ENCODE measurements at places on chromosomes 12 and 14.

DNA sequence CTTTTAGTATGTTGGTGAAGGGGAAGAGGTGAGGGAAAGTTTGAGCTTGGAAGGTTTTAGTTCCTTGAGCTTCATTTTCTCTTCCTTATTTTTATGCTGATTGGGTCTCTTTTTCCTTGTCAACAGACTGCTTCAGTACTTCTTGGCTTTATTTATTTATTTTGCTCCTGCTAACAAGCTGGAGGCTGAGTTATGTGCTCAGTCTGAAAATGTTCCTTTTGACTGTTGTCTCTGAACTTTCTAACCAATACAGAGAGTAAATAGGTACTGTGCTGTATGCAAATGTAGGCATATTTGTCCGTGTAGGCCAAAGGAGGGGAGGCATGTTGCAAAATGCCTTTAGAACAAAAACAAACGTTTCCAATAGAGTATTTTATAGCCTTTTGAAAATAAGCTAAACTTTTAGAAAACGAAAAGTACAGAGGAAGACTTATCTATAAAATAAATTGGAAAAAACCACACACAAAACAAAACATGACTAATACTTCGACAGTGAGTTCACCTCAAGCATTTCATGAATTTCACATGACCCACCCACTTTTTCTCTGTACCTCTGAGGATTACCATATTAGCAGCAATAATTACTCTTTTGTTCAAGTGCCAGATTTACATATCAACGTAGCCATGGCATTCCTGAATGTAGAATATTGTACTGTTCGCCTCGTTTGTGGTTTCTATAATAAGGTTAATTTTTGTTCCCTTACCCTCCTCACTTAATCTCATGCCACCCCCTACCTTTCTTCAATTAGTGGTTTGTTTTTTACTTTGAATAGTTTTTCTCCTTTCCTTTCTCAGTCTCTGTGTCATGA lies 4.7 kb upstream of the CREBL2 start:
- no peak for DNase-seq

- DNase-seq: no peak
Observed at GRCh38 chr12:57031138-57031725, 14.9 kb upstream of the TAC3 start.

- DNase-seq: no peak
Observed at GRCh38 chr12:7008864-7009263, 9.4 kb downstream of the LPCAT3 start.

GRCh38 chr12:132075026-132075713 lies 68.9 kb downstream of the DDX51 start:
- no peak for DNase-seq

DNA sequence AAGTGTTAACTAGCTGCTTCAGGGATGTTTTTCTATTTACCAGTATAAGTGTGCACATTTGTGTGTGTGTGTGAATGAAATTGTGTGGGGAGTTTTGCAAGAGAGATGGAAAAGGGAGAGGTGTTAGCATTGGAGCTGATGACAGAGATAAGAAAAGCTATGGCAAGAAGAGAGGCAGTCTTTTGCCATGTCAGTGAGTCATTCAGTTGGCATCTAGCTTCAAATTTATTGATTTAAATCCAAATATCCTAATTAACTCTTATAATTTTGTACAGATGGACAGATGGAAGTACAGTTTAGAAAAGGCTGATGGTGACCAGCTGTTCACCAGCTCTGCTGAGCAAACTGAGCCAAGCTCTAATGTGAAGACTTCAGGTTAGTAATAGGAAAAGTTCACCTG lies 3.3 kb upstream of the BHLHE41 start:
- no peak for DNase-seq

DNA sequence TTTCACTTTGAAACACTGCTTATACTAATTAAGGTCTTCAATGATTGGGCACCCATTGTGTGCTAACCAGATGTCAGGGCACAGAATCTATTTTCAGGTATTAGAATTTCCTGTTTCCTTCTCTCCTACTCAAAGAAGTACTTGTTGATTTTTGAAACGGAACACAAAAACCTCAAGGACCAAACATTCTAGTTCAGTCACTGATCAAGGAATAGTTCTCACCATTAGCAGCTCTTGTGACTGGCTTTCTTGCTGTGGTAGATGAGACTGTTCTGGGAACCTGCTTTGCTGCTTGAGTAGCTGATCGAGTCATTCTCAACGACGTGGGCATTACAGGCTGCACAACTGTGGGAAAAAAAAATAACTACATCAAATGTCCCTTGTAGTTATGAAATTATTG lies 11.0 kb downstream of the DLGAP5 start:
- DNase-seq: no peak

GRCh38 chr12:91613223-91613779 lies 430.7 kb upstream of the DCN start:
- DNase-seq: no peak

- DNase-seq: peak; percentile 38
Observed at GRCh38 chr12:103495469-103496456, at the start of gene C12orf42. Gene C12orf42 (minus strand): TSS chr12:103495968. CDS start chr12:103478426, 17,542 bp downstream.

GRCh38 chr12:57370072-57370471 lies 60.8 kb downstream of the R3HDM2 start:
- DNase-seq: no peak

DNA sequence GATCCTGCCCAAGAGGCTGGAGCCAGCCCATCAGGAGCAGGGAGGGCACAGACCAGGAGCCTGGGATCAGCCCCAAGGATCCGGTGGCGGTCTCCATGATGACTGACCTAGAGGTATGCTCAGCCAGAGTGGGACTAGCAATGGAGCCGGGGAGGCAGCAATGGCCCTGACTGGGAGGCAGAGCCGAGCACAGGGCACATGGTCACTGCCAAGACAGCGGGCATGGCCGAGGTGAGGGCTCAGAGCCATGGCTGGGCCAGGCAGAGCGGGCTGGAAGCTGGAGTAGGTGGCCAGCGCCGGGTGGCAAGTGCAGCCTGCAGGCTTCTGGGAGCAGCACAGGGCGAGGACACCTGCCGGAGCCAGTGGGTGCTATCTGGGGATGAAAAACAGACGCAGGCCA lies 259.3 kb downstream of the BCL11B start:
- DNase-seq: no peak

DNA sequence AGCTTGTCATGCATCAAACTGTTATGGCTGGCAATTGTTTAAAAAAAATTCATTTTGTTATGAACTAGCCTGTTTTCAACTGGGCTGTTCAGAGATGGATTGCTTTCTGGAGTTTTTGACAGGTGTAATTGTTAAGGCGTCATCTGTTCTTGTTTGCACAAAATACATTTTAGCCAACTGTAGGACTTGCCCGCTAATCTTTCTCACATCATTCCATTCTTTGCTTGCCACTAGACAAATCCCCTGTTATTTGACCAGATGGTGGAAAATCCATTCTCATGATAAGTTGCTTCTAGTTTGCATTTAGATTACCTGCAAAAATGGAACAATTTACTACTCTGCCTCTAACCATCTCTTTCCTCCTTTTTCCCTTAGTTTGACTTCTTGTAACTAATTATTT lies 114.3 kb downstream of the NPAS3 start:
- DNase-seq: no peak

DNA sequence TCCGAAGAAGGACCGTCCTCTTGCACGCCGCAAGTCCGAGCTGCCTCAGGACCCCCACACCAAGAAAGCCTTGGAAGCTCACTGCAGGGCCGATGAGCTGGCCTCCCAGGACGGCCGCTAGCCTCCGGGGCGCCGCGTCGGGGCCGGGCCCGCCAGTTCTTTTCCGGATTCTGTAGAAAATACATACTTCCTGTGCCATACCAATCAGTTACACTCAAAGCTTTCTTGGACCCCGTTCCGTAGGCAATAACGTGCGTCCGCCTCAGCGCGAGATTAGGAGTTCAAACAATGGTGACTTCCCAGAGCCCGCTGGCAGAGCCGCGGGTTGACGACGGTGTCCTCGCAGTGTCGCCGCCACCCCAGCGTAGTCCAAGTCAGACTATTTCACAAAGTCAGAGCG lies 39.2 kb upstream of the DYNC1H1 start:
- no peak for DNase-seq

- DNase-seq: no peak
Observed at GRCh38 chr14:105490267-105490571, 827 bp upstream of the TEDC1 start.

GRCh38 chr12:117593815-117594400 lies 232.5 kb upstream of the NOS1 start:
- no peak for DNase-seq

DNA sequence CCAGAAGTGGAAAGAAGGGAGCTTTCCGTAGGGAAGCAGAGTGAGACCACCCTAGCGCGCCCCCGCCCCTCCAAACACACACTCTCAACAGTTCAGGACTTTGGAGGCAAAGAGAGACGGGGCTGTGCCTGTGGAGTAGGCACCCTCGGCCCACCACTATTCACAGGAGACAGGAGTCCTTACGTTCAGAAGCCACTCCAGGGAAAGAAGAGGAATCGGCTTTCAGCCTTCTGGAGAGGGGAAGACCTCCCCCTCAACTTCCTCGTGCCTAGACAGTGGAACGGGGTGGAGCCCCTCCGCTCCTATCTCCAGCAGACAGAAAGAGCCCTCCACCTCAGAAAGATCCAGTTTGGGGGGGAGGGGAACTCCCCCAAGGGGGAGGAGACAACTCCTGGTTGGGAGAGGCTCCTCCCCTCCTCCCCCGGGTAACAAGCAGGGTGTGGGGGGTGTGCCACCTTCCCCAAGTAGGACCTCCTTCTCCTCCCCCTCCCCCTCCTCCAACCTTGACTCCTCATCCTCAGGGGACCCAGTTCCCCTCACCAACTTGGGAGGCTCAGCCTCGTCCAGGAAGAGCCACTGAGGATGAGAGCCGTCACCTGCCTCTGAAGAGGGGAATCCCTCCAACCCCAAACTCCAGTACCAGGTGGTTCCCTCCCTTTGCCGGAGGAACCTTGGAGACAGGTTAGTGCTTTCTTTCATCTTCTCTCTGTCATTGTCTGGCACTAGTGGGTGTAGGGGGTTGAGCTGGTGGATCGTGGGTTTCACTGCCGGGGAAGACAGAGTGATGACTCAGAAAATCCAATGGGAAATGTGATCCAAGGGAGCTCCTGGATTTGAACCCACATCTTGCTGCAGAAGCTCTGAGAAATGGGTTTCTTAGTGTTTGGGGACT lies 883 bp downstream of the FOXJ2 start:
- DNase-seq: no peak

DNA sequence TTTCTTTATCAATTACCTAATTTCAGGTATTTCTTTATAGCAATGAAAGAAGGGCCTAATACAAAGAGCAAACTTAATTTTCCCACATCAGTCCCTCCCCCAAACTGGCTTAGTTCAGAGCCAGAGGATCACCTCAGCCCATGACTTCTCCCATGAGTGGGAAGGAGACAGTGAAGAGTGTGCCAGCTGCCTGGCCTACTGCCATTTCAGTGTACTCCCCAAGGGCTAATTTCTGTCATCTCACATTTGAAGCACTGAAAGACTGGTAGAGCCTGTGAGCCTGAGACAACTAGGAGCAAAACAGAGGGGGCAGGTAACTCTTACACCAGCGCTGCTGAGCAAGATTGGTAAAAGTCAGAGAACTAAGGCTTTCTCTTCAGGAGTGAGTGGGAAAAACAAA lies 29.1 kb upstream of the ADAM20 start:
- DNase-seq: no peak

GRCh38 chr12:106301241-106301610 lies 1.3 kb upstream of the TCP11L2 start:
- no peak for DNase-seq

- no peak for DNase-seq
Observed at GRCh38 chr12:51197736-51198567, 19.9 kb downstream of the POU6F1 start.

GRCh38 chr14:34935488-34935887 lies 47.3 kb upstream of the SRP54 start:
- DNase-seq: no peak

- no peak for DNase-seq
Observed at GRCh38 chr12:113987261-113988063, 21.3 kb upstream of the RBM19 start.

- DNase-seq: no peak
Observed at GRCh38 chr12:2234646-2235350, 182.0 kb downstream of the CACNA1C start.

DNA sequence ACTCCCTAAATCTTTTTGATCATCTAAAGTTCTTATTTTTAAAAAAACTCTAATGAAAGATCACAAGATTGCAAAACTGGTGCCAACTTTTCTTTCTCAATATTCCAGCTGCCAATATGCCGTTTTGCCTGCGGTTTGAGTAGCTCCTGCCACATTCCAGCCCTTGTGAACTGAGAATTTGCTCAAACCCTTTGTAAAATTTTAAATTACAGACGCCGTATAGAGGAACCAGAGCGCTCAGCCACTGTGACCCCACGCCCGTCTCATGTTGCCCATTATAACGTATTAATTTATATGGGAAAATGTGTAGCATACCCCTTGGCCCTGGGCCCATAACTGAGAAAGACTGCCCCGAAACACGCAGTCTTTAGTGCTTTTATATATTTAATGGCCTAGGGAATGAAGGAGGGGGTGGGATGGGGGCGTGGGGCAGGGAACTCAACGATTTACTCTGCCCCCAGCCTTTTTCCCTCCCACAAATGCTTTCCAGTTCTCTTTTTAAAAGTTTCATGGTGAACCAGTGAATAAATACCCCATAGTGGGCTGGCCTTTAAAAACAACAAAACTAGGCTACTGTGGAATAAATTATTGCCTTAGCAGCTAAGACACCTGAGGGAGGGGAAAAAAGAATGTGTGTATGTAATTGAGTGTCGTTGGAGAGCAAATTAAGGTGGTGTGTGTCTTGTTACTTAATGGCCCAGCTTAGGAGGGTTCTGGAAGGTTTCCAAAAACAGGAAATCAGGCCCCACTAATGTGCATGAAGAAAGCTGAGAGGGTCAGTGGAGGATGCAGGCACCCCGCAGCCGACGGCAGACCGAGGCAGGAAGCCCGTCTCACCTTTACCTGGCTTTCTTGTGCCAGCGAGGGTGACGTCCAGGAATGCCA lies 45.7 kb upstream of the RFLNA start:
- DNase-seq: no peak

- no peak for DNase-seq
Observed at GRCh38 chr12:52495389-52495788, 2.3 kb upstream of the KRT6A start.

- DNase-seq: no peak
Observed at GRCh38 chr12:4819654-4820053, 90.1 kb upstream of the KCNA1 start.

DNA sequence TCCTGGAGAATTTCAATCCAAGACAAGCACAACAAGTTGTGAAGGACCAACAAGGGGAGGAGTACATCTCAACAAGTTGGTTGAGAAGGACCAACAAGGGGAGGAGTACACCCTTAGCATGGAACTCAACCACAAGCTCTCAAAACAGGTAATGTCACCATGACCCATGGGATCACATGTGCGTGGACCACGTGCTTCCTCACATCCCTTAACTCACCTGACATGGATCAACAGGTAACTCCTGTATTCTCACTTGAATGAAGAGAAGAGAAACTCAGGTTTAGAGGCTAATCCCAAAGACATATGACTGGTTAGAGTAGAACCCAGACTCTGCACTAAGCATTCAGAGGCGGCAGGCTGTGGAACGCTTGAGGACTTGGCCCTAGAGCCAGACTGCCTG lies 6.2 kb downstream of the CRACR2A start:
- no peak for DNase-seq

DNA sequence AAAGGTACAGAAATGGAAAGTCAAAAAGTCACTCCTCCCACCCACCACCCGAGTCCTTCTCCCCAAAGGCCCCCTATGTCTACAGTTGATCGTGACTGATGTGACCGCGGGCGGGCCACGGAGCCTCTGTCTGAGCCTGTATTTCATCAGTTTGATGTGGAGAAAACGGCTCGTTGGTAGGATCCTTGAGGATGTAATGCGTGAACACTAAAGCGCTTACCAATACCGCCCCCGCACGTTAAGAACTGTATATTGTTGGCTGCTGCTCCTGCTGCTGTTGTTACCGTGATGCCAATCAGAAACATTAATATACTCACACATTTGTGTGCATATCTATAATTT lies 24.6 kb upstream of the UBC start:
- DNase-seq: peak; percentile 17
